ENCODE measurements at places on chromosomes 11 and 22.

DNA sequence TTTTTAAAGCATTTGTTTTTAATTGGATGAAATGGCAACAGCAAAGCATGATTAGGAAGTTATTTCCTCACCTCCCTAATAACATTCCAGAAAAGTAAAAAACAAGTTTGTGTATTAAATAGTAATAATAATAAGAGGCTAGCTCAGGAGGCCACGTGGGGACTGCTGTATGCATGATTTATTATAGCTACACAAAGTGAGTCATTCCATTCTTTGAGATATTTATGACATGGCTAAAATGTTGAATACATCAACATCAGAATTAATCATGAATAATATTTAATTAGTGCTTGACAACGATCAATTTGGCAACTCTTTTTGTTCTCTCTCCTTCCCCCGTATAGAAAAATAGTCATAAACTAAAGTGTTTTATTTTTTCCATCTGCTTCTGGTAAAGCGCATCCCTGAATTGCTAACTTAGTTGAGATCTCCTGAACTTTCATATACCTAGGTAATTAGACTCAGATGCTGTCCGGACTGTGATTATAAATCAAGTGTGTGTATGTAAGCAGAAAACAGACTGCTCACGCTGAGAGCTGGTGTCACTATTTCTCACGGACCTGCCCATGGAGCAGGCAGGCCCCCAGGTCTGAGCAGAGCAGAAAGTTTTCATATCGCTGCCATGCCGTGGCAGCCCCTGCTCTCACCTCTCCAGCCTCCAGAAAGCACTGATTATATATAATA is 125.7 kb downstream of the WT1 start:
- DNase-seq, result no peak

DNA sequence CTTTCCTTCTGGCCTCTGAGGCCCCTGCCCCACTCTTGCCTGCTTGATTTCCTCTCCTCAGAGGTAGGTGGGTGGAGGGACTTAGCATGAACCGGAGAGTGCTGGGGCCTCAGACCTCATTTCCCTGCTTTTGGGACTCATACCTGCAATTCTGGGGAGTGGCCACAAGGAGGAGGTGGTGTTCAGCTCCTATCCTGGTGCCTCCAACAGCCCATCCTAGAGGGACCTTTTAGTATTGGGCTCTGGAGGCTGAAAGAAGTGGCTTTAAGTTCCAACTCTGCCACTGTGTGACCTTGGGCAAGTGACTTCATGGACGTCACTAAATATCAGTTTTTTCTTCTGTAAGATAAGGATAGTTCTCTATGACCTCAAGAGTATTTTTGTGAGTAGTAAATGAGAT is 98.6 kb downstream of the KIAA1671 start:
- no peak for DNase-seq

DNA sequence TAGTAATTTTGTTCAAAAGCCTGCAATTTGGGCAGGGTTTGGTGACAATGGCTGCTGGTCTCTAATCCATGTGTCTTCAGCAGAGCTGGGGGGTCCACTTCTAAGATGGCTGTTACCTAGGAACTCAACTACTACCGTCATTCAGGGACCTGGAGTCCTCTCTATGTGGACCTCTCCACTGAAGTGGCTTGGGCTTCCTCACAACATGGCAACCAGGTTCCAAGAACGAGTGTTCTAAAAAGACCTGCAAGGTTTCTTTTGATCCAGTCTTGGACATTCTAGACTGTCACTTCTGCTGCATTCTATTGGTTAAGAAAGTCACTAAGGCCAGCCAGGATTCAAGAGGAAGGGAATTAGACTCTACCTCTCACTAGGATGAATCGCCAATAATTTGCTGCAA is 387.0 kb downstream of the NXPE2 start:
- DNase-seq, result no peak

- DNase-seq, result no peak
Observed at GRCh38 chr11:74204701-74205100, 33.6 kb downstream of the PPME1 start.
